ENCODE measurements at places on chromosomes 5 and 9.

DNA sequence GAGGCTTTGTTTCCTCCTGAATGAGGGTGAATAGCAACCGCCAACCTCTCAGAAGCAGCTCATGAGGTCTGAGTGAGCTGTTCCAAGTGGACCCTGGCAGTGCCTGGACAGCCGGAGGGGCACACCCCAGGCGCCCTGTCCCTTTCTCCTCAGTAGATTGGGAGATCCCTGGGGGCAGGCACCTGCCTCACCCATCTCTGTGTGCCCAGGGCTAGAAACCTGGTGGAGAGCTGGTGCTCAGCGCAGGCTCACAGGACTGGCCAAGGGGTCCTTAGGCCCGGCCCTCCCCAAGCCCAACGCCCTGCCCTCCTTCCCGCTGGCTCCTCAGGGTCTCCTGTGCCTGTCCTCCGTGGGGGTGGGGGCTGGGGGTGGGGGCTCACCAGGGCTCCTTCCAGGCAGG lies 14.9 kb upstream of the MAPK9 start:
- no peak for DNase-seq

DNA sequence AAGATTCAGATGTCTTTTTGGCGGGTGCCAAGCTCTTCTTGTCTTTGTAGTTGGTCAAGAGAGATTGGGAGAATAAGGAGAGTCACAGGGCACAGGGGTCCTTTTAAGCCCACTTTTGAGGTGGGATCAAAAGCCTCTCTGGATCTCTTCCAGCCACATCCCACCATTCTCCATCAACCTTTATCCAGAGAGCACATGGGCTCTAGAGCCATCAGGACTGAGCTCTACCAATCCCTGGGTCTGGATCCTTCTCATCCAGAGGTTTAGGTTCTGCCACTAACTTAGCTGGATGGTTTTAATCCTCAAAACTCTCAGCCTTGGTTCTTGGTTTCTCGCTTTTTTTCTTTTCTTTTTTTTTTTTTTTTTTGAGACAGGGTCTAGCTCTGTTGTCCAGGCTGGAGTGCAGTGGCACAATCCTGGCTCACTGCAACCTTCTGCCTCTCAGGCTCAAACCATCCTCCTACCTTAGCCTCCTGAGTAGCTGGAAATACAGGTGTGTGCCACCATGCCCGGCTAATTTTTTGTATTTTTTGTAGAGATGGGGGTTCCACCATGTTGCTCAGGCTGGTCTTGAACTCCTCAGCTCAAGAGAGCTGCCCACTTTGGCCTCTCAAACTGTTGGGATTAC lies 44.6 kb upstream of the MATR3 start:
- DNase-seq: no peak

GRCh38 chr9:129109537-129109903 lies 1.1 kb downstream of the CRAT start:
- DNase-seq: no peak

DNA sequence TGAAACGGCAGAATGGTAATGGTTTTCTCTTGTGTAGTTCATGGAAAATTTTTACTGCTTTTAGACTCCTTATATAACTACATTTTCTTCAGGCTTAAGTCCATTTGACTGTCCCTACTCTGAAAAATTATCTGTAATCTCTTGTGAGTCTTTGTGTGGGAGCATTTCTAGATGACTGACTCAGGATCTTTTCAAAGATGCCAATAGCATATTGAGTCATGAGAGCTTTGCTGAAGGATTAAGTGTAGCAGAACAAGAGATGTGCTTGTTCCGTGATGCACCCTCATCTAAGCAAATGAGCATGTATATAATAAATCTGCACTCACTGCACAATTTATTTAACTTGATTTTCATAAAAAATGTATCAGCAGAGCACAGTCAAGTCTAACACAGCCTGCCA lies 298.7 kb upstream of the CDH6 start:
- no peak for DNase-seq

GRCh38 chr5:170120576-170120975 lies 14.9 kb downstream of the FOXI1 start:
- DNase-seq: no peak

DNA sequence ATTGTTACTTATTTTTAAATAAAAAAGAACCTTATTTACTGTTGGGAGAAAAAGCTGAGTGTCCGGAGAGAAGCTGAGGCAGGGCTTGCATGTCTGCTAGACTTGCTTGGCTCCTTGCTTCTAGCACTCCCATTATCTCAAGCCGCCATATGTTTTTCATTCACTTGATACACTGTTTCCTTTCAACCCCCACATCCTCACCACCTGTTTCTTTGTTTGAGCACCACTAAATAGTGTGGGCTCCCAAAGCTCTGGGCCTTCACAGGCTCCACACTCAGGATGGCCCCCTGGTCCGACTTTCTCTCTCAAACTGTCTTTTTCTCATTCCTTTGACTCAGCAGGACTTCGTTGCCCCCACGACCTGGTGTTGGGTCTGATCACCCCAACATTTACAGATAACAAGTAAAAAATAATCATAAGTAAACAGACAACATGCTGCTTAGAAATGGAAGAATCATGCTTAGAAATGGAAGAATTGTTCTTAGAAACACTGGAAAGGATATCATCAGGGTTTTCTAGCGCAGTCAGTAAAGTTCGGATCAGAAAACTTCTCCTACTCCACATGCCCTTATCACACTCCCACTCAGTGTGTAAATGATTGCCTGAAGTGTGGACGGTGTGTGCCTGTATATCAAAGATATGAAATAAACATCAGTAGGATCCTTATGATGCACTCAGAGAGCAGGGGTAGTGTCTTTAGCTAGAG lies 58.5 kb downstream of the APTX start:
- no peak for DNase-seq

GRCh38 chr5:119393201-119393691 lies 37.4 kb downstream of the TNFAIP8 start:
- no peak for DNase-seq

DNA sequence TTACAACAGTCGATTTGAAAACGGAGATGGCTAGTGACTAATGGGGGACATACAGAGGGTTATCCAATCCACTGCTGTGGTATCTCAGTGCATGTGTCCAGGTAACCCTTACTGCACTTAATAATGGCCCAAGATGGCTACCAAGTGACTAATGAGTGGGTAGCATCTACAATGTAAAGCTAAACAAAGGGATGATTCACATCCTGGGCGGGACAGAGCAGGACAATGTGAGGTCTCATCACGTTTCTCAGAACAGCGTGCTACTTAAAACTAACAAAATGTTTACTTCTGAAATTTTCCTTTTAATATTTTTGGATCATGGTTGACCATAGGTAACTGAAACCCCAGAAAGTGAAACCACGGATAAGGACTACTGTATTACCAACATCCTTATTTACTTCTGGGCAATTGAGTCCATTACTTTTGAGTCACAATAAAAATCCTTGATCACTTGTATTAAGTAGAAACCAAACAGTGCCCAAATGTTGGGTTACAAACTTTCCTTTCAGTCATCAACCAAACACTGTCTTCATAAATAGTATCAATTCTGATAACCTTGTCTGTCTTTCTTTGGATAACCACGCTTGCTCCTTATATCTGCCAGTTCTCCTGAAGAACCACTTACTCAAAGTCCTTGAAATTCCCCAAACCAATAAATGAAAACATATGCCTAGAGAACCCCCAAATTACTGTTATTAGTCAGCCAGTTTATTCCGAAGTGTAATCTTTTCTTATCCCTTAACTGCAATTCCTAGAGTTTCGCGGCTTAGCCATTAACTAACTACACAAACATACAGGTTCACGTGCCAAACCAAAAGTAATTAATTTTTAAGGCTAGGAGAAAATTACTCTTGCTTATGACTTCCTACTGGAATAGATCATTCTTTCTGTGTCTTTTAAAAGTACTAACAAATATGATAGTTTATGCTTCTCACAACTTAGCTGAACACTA lies 59.7 kb downstream of the ELL2 start:
- no peak for DNase-seq

DNA sequence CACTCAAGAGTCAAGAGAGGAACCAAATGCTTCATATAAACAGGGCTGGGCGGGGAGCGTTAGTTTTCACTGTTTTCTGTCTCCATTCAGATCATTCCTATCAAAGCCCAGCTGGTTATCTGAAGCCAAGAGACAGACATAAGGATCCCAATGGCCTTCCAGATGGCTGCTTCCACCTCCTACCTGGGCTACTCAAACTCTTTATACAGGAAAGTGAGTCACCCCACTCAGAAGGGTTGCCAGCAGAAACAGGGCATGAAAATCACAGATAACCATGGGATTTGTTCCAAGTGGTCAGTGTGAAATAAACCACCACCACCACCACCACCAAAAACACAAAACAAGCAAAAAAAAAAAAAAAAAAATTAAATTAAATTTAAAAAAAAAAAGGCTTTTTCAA lies 5.5 kb downstream of the PRSS3 start:
- no peak for DNase-seq

GRCh38 chr5:33460210-33460609 lies 19.4 kb downstream of the TARS1 start:
- no peak for DNase-seq

DNA sequence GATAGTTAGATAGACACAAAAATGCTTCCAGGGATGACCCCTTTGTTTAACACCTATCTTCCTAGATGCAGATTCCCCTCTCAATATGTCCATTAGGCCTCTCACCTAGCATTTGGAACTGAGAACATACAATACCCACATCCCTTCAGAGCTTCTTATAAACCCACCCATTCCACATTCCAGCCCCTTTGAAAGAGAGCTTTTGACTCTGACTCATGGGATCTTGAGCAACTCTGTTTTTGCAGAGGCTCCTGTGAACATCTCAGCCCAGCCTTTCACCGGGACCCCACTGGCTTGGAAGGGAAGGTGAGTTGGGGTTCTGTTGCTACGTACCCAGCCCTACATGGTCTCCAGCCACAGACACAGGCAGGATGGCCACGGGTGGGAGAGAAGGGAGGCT lies 195.5 kb downstream of the FRMD3 start:
- DNase-seq: no peak

DNA sequence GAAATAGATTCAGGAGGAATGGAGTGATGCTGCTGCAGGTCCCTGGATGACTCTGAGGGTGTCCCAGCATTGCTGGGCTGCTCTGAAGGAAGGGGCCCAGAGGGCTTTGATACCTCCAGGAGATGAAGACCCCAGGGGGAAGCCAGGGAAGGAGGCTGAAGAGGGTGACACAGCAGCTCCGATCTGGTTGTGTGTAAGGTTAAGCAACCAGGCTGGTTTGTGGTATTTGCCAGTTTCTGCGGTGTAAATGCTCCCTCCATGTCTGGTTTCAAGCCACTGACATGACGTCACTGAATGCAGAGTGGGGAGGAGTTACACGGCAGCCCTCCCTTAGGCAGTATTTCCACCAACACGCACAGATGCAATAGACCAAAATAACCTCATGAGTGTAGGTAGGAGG lies 40.0 kb upstream of the ORM1 start:
- DNase-seq: no peak

GRCh38 chr5:176578391-176578808 lies 29.3 kb downstream of the CDHR2 start:
- DNase-seq: no peak

- no peak for DNase-seq
These were observed 40.8 kb downstream of the LHX2 start for GRCh38 chr9:124052401-124052800.

DNA sequence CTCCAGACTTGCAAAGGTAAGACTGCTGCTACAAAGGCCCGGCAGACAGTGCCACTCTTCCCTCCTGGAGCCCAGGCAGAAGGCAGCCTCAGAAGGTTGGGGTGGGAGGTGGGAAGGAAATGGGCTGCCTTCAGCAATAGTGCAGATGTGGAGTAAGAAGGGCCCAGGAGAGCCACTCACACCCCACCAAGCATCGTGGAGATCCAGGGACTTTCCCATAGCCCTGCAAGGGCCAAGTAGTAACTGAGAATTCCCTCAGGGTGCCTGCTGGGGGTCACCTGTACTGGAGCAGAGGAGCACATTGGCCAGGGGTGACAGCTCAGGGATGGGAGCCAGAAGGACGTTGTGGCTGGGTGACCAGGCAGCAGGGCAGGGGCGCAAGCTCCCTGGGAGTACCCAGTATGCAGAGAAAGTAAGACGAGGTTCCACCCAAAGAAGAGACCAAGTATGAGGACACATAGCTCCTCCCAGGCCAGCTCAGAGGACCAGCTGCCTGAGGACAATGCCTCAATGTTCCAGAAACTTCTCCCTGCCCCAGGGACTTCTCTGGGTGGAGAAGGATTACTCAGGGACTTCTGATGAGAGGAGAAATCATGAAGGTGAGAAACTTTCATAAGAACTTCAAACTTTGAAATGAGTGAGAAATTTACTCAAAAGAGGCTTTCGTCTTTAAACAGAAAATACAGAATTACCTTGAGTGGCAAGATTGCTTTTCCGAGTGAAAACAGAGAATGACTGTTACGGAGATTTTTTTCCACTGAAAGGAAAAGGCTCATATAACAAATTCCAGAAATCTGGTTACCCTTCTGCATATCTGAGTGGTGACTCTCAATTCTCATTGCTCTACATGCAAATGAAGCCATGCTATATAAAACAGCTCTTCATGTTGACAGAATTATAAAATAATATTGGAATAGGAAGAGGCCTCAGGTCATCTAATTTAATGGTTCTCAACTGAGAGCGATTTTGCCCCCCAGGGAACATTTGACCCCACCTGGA lies 87.9 kb upstream of the TRIO start:
- no peak for DNase-seq

DNA sequence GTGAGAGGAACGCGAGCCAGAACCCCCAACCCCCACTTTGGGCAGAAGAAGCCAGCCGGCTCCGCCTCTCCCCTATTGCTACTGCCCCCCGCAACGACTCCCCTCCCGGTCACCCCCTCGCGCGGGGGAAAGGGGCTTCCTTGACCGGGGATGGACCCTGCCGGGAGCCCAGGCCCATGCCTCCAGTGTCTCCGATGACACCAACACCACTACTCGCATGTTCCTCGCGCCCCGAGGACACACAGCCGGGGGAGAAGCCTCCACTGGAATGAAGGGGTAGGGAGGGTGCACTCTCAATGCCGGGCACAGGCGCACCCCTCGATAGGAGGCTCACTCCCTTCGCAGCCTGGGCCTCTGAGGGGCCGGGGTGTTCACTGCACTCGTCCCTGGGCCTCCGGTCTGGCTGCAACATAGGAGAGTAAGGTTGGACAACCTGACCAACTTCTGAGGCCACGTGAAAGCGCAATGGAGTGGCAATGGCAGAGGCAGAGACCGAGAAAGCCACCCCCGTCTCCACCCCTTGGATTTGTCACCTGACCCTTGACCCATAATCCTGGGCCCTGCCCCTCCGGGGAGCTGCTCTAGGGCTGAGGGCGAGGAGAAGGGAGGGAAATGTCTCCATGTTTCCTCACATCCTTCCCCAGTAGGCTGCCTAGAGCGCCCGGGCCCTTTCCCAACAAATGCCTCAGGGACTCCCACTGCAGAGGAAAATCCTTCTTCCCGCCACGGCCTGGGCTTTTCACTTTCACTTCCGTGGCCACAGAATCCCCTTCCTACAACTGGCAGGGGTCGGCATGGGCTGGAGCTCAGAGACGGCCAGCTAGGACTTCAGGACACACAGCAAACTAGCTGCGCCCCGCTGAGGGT lies 1.1 kb upstream of the CNTFR start:
- no peak for DNase-seq

DNA sequence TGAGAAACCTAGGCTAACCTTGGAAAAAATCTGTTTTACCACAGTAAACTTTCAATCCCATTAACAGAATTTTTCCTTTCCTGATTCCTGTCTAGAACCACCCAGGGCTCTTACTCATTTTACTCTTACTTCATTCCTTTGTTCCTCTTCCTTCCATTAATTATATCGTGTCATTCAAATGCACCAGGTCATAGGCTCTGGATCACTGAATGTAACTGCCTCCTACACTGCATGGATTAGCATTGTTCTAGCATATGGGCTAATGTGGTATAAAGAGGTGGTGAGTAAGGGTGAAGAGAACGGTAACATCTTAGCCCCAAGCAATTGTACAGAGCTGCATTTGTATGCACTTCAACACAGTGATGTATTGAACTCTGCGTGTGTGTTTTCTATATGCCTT lies 49.5 kb upstream of the SPINK5 start:
- no peak for DNase-seq

GRCh38 chr5:171610686-171611085 lies 174.9 kb upstream of the SMIM23 start:
- DNase-seq: no peak

Data from stimulated activated CD8-positive, alpha-beta memory T cell treated with anti-CD3 and anti-CD28 coated beads, Interleukin-12 subunit alpha, Interleukin-12 subunit beta, amount 100 ng/mL, for 4 hours (primary cell).